ENCODE measurements at places on chromosomes 7 and 10.

GRCh38 chr10:25522294-25522693 lies 347.5 kb downstream of the GPR158 start:
- no peak for DNase-seq

GRCh38 chr7:1227814-1228544 lies 4.7 kb upstream of the UNCX start:
- no peak for DNase-seq

DNA sequence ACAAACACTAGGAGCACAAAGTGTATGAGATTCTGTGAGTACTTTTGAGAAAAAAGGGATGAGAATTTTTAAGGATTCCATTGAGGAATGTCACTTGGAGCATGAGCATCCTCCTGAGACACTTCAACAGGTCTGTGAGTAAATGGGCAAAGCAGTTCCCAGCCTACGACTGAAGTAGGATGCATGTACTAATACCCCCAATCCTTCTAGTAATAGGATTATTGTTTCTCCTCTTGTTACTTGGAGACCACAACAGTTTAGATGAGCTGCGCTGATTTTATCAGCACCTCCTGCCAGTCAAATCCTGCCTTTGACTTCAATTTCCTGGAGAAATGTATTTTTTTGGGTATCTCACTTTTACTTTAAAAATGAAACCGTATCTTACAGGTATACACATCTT lies 820 bp downstream of the BBS9 start:
- no peak for DNase-seq

- no peak for DNase-seq
Observed at GRCh38 chr10:58237014-58237834, 30.5 kb downstream of the IPMK start.

DNA sequence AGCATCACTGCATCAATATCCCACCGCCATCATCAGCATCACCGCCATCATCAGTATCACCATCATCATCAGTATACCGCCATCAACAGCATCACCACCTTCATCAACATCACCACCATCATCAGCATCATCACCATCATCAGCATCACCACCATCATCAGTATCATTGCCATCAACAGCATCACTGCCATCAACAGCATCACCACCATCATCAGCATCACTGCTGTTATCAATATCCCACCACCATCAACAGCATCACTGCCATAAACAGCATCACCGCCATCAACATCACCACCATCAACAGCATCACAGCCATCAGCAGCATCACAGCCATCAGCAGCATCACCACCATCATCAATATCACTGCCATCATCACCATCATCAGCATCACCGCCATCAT lies 115.8 kb downstream of the RGS10 start:
- no peak for DNase-seq

- no peak for DNase-seq
Observed at GRCh38 chr7:114788706-114789105, 133.2 kb upstream of the MDFIC start.

- DNase-seq: no peak
Observed at GRCh38 chr7:131326576-131326975, 1.1 kb upstream of the MKLN1 start.

DNA sequence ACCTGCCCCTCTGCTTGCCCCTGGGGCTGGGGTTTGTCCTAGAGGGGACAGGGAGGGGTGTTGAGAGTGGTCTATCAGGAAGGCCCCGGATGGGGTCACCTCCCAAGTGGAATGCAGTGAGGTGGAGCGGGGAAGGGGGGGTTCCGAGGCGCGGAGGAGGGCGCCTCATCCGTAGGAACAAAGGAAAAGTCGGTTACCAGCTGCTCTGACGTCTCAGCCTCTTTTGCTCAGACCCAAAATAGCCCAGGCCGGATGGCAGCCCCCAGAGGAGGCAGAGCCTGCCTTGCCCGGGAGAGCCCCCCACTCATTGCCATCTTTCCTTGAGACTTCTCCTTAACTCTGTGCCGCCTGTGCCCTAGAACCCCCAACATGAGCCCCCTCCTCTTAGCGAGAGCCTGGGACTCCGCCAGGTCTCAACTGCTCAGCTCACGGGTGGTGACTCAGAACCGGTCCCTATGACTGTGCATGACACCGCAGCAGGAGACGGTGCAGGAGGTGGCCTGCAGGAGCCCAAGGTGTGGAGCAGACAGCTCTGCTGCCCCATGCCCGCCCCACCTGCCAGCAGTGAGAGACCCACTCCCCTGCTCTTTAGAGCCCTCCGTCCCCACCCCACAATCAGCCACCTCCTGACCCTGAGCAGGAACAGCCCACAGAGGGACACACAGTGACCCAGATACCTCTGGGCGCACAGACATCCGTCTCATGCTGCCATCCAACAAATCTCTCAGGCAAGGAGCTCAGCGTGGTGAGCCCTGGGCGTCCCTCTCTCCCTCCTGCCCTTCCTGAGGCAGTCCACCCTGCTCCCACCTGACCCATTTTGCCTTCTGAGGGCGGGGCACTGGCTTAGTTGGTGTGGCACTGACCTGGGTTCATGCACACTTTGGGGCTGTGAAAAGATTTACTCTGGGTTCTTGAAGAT lies 13.1 kb downstream of the STX1A start:
- DNase-seq: no peak

DNA sequence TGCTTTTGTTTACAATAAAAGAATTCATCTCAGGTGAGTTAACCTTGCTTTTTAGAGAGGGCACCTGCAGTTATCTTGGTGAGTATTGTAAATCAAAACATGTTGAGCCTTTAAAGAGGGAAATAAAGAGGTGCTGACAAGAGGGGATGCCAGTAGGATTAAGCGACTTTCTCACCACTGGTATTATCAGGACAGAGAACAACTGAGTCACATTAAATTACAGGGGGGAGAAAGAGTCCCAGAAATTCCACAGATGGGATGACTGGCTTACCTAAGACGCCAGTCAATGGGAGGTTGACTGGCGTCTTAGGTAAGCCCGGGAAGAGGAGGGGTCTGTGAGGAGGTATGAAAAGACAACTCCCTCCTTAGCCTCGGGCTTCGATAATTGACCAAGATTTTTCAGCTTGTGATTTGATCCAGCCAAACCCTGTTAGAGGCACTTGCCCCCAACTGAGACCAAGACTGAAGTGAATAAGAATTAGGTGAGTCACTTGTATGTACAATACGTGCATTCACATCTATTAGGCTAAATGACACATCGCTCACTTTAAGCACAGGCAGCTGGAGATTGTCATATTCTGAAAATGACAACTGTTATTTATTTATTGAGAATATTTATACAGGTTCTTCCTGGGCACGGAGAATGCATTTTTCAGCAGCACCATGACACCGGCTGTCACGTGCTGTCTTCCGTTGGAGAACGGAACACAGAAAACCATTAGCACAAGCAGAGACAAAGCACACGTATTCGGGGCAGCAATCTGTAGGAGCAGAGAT lies 117.6 kb downstream of the SEM1 start:
- DNase-seq: no peak

DNA sequence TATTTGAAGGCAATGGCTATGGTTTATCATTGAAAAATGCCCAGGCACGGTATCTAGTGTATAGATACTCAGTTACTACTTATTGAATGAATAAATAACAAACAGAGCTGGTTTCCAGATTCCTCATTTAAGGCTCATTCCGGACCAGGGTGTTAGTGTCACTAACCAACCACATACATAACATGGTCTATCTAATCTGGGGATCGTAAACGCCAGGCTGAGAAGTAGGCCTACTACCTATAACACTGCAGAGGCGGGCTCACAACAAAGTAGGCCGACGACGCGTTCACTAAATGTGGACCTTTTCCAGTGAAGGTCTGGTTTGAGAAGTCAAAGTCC lies 423 bp downstream of the LSM5 start:
- no peak for DNase-seq

DNA sequence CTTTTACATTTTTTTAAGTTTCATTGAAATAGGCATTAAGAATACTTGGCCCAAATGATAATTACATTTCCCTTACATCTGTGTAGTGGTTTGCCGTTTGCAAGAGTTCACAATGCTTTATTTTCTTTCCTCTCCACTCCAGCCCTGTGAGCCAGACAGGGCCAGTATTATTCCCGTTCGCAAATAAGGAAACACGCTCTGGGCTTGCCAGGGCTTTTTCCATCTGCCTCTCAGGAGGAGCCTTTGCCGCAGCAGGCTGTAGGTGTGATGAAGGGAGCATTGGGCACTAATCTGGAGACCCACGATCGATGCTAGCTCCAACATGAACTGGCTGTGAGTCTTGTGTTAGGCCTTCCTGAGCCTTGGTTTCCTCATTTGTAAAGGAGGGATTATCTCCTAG lies 154.4 kb downstream of the GALNT17 start:
- no peak for DNase-seq

DNA sequence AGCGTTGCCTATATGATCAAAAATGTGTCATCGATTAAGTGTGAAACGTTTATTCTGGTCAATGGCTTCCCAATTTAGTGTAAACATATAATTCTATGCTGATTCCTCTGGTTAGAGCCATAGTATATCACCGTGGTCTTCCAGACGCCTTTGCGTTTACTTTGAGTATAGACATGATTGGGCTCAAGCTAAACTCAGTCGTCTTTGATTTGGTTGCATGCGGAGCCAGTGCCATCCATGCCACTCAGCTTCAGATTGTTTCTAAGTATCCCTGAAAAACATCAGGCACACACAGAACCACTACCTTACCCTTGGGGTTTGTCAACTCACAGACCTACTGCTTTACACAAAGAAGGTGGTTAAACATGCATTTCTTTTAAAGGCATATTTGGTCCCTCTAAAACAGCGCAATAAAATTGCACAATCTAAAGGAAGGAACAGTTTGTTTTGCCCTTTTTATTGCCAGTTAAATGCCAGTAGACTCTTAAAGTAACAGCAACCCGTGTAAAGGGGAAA lies 273.6 kb upstream of the KLF6 start:
- no peak for DNase-seq

GRCh38 chr10:43350156-43350555 lies 21.3 kb upstream of the FXYD4 start:
- no peak for DNase-seq

DNA sequence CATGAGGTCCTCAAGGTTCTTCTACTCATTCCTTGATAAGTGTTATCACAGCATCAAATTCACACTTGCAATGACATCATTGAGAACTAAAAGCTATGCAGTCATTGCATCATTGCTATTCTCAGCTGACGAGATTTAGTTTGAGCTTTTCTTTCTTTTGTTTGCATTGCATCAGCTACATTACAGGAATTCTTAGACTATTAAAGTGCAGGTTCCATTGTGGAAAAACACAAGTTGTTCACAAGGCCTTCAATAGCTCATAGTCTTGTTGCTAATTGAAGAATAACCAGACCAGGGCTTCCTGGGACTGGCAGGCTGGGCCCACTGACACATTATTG lies 139.3 kb downstream of the CXCL12 start:
- DNase-seq: no peak

- DNase-seq: peak; percentile 22
Observed at GRCh38 chr7:36312064-36312914, 77.4 kb upstream of the ANLN start.

DNA sequence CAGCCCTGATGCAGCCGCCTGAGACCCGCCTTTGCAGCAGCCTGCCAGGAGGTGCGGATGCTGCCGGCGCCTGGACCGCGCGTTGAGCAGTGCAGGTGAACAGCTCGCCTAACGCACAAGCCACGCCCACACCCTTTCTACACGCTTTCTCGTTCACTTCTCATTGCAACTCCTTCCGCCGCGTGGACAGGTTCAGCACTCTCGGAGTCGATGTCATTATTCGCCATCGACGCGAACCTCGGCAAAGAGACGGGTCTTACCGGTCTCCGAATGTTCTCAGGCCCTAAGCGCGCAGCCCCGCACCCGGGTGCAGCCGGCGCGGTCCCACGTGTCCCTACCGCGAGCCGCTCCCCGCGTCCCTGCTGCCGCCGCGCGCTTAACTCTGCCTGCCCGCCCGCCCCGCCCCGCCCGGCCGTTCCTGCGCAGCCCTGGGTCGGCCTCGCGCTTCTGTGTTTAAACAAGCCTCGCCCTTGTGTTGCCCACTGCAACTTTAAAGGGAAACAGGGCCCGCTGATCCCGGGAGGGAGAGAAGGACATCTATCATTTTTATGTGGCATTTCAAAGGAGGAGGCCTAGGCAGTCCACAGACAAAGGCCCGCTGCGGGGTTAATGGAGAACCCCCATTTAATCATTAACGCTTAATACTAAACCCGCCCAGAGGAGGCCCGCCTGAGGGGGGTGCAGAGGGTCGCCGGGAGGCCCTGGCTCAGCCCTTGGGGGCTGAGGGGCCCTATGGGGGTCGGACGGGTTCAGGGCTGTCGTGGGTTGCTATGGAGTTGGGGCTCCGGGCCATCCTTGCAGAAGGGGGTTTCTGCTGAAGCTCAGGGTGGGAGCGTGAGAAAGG lies 128.5 kb downstream of the WDR11 start:
- no peak for DNase-seq

- DNase-seq: no peak
Observed at GRCh38 chr10:74328388-74328787, 177.4 kb downstream of the ADK start.

GRCh38 chr7:101096331-101096956 lies 11.2 kb downstream of the TRIM56 start:
- no peak for DNase-seq

- no peak for DNase-seq
Observed at GRCh38 chr10:126290232-126290631, 98.0 kb downstream of the ADAM12 start.

GRCh38 chr7:139852482-139852845 lies 23.4 kb downstream of the TBXAS1 start:
- no peak for DNase-seq

GRCh38 chr10:88833156-88833555 lies 18.5 kb downstream of the ANKRD22 start:
- no peak for DNase-seq

GRCh38 chr7:149719912-149720335 lies 53.5 kb downstream of the ZNF467 start:
- no peak for DNase-seq

- DNase-seq: no peak
Observed at GRCh38 chr10:122295451-122295809, 24.3 kb downstream of the BTBD16 start.

DNA sequence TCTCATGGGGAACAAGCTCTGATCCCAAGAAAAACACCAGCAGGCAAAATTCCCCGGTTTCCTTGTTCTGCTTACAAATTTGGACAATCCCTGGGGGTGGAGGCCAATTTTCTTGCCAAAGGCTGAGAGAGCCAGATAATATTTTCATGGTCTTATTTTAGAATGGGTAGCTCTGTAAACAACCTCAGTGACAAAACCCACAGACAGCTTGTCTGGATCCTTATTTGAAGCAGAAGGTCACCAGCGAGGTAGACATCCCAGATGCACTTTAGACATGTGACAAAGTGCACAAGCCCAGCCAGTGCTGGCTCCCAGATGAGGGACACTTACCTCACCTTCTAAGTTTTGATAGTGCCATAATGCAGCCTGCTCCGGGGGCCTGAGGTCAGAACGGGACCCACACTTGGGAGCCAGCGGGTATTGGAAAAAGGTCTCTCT lies 102.6 kb upstream of the DDC start:
- DNase-seq: no peak

- no peak for DNase-seq
Observed at GRCh38 chr7:54097886-54098285, 444.3 kb upstream of the VSTM2A start.

- DNase-seq: peak; percentile 43
Observed at GRCh38 chr10:97072851-97073665, 112.7 kb downstream of the SLIT1 start.

Data from effector memory CD4-positive, alpha-beta T cell (primary cell).